ENCODE measurements at places on chromosomes 16 and 17. TPM values are rescaled to one million over a fixed set of nuclear protein-coding genes. Genes with fewer than 3 reads are reported as not detected.

FBXW10 gene
- not detected for total RNA-seq

KRTAP4-9 gene
- not detected for total RNA-seq

CMTM1 gene
- 0.61 TPM for total RNA-seq

KCNH4 gene
- 0.42 TPM for total RNA-seq

TAT gene
- total RNA-seq: not detected

PRSS53 gene
- total RNA-seq: 5.9 TPM

PMFBP1 gene
- 0.50 TPM for total RNA-seq

All from CD8-positive, alpha-beta T cell (primary cell).